ENCODE measurements at places on chromosomes 13 and 19.

DNA sequence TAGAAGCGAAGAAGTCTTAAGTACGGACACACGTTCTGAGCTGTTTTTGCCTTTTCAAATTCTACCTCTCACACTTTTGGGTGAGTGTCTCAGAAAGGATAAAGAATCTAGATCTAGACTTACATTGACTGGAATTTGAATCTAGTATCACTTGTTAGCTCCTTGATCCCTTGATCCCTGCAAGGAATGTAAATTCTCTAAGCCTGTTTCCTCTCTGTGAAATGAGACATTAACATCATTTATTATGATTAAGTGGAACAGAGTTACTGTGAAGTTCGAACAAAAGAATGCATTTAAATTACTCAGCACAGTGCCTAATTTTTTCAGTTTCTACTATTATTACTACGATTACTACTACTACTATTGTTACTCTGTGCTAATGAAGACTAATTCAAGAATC, 86.6 kb upstream of the POSTN start:
- DNase-seq, result no peak

DNA sequence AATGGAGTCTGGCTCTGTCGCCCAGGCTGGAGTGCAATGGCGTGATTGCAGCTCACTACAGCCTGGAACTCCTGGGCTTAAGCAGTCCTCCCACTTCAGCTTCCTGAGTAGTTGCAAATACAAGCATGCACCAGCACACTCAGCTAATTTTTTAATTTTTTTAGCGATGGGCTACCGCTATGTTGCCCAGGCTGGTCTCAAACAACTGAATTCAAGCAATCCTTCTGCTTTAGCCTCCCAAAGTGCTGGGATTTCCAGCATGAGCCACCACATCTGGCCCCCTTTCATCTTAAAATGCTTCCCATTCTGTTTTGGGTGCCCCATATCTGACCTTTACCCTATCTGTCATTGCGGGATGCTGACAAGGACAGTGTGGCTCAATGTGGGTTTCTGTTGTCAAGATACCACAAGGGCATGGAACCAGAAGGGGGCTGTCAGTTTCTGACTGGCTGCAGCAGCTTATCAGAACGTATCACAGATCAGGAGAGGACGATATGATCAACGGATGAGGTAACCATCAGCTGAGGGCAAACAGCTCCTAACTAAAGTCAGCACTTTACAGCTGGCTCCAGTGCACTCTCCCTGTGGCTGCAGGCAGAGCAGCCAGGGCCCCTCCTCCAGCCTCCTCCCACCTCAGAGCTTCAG, 32.4 kb downstream of the GPR42 start:
- DNase-seq, result no peak

DNA sequence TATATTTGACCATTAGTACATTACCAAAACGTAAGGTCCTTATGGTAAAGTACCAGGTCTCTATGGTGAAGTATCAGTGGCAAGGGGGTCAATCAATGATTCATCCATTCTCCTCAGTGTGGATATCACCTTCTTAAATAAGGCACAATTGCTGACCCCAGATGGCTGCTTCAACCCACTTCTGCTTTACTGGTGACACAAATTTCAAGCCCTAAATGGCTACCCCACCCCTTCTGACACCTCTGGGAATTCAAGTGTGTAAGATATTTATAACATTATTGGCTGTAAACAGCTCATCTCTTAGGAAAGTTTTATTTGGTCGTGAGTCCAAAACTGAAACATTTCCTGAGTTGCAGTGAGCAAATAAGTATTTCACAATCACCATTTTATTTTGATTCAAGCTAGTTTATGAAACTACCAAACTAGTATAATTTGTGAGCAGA, 7.9 kb upstream of the WBP4 start:
- DNase-seq, result no peak

- DNase-seq, result no peak
These were observed 59.3 kb downstream of the URI1 start for GRCh38 chr19:30001301-30001700.

- no peak for DNase-seq
These were observed 151.5 kb upstream of the RXFP2 start for GRCh38 chr13:31587698-31588266.

GRCh38 chr13:82344867-82345266, 1537.4 kb downstream of the SLITRK1 start:
- no peak for DNase-seq

DNA sequence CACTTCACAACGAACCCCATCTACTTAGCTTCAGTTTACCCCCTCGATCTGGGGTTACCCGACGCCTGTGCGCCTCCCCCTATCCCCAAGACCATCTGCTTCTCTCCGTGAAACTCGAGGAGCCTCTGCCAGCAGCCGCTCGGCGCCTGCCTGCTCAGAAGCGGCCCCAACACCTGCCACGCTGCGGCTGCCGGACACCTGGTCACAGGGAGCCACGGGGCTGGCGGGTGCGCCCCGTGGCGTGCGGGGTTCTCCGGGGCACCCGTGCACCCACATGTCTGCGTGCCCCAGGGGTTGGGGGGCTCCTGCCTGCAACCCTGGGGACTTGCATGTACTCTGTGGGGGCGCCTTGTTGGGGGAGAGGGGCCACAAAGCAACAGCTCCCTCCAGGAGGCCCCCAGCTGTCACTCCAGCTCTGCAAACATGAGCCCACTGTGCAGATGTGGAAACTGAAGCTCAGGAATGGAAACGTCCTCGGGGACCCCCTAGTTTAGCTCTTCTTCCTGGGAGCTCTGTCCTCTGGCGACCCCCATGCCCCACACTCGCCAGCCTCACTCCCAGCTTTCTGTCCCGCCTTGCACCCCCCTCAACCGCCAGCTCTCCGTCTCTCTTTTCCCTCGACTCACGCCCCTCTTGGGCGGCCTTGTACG, 7.0 kb upstream of the SEMA6B start:
- no peak for DNase-seq

- no peak for DNase-seq
These were observed 20.3 kb downstream of the FLT1 start for GRCh38 chr13:28474491-28475134.

GRCh38 chr19:12783849-12784393, 7.4 kb upstream of the JUNB start:
- no peak for DNase-seq

GRCh38 chr13:91185294-91185863, 162.1 kb upstream of the MIR17HG start:
- DNase-seq, result no peak

DNA sequence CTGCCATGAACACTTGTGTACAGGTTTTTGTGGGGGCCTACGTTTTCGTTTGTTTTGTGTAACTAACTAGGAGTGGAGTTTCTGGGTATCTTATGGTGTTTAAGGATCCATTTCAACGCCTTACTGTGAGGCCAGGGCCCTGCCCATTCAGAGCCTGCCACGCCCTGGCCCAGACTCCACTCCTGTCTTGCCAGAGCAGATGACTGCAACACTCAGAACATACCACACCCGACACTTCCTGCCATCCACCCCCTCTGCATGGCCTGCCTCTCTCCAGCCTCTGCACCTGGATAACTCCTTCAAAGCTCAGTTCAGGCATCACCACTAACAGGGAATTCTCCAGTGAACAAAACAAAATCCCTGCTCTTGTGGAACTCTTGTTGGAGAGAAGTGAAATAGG, 43.2 kb downstream of the RGCC start:
- no peak for DNase-seq

GRCh38 chr13:83895994-83896580, 13.8 kb upstream of the SLITRK1 start:
- DNase-seq, result no peak

GRCh38 chr19:31280287-31281006, 68.8 kb downstream of the TSHZ3 start:
- DNase-seq, result no peak

DNA sequence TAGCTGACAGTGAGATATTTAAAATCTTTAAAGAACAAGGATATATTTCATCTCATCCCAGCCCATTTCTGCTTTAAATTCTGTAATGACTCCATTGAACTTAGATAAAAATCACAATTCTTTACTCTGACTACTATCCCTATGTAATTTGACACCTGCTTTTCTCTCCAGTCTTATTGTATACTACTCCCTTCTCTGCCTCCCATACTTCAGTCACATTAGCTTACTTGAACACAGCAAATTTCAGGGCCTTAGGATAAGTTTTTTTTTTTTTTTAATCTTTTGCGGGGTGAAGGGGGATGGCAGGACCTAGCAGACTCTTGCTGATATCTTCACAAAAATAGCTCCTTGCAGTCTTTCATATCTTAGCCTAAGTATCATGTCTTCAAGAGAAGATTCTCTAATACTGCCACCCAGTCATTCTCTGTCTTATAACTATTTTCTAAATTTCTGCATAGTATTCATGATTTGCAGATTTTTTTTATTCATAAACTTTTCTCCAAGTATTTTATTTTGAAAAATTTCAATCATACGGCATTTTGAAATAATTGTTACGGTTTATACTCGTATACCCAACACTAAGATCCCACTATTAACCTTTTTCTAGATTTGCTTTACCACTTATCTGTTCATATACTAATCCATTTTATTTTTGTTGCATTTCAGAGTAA, 151.4 kb downstream of the PCCA start:
- no peak for DNase-seq

- peak; percentile 25 for DNase-seq
These were observed 206.7 kb upstream of the RFC3 start for GRCh38 chr13:33611121-33611805.

- DNase-seq, result no peak
These were observed 813 bp downstream of the ZNF562 start for GRCh38 chr19:9673912-9674662.

- no peak for DNase-seq
These were observed 5.0 kb downstream of the ZSCAN5A start for GRCh38 chr19:56309511-56310185.

Measured in frontal cortex (tissue), 4 donors.